ENCODE measurements at places on chromosomes 13 and 19. TPM values are rescaled to one million over a fixed set of nuclear protein-coding genes. Genes with fewer than 3 reads are reported as not detected.

DNA sequence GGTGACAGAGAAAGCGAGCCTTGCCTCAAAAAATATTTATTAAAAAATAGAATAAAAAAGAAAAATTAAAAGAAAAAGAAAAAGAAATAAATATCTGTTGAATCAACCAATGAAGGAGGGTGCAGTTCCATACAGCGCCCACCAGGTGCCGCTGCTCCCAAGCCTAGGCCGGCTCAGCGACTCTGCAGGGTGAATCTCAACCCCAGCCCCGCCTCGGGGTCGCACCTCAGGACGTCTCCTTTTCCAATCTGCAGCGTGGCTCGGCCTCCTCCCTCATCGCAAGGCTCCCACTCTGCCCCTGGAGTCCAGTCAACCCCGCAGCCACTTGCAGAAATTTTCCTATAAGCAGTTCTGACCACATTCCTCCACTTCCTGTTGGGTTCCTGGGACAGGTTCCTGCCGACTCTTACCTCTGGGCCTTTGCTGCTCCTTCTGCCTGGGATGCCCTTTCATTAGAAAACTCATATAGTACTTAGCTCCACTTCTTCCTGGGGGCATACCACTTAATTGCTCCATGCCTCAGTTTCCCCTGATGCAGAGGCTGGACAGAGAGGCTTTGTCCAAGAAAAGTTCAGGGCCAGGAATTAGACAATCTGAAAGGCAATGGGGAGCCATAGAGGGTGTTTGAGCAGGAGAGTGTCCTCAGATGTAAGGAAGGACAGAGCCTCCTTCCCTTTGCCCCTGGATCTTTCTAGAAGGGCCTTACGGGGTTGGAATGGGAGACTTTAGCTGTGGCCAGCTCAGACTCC, 24.3 kb downstream of the NFILZ start:
- no peak for DNase-seq

GRCh38 chr19:45591004-45591637, 6.5 kb upstream of the OPA3 start:
- no peak for DNase-seq

Gene ANGPTL4
- 51.8 TPM for total RNA-seq

Gene ZNF600
- 5.5 TPM for total RNA-seq
